Placental pericyte (primary cell): ENCODE measurements at places on chromosomes 7 and 10. TPM values are rescaled to one million over a fixed set of nuclear protein-coding genes. Genes with fewer than 3 reads are reported as not detected.

Gene SLC26A3
- total RNA-seq, result not detected in 2 replicates

Gene SPDYE5
- not detected in 2 replicates for total RNA-seq

Gene CDH23
- total RNA-seq, result under 0.01 and 0.14 TPM in 2 replicates

Gene WNT8B
- total RNA-seq, result not detected in 2 replicates

Gene LRRC18
- total RNA-seq, result not detected in 2 replicates

Gene ACHE
- total RNA-seq, result 0.14 and 0.22 TPM in 2 replicates

Gene CACNB2
- total RNA-seq, result under 0.01 and 0.14 TPM in 2 replicates

Gene COL28A1
- total RNA-seq, result not detected in 2 replicates

Gene VPS37D
- total RNA-seq, result 2.0 and 3.5 TPM in 2 replicates
